Stimulated activated CD8-positive, alpha-beta memory T cell treated with anti-CD3 and anti-CD28 coated beads, Interleukin-7, amount 100 ng/mL, for 4 hours (primary cell): ENCODE measurements at places on chromosomes 16 and 17.

DNA sequence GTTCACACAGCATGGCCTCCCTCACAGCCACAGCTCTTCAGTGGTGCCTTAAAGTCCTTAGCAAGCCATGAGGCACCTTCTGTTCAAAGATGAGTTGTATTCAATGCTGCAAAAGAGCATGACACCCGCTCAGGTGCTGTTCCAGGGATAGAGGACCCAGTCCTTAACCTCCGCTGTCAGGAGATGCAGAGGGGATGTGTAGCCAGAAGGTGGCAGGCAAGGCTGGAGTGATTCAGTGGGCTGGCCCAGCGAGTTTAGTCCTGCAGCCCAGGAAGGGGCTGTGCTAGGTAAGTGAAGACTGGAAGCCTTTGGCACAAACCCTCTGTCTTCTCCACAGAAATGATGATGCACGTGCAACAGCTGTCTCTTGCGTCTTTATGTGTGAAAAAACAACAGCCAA lies 25.0 kb upstream of the ADAM11 start:
- DNase-seq: no peak

DNA sequence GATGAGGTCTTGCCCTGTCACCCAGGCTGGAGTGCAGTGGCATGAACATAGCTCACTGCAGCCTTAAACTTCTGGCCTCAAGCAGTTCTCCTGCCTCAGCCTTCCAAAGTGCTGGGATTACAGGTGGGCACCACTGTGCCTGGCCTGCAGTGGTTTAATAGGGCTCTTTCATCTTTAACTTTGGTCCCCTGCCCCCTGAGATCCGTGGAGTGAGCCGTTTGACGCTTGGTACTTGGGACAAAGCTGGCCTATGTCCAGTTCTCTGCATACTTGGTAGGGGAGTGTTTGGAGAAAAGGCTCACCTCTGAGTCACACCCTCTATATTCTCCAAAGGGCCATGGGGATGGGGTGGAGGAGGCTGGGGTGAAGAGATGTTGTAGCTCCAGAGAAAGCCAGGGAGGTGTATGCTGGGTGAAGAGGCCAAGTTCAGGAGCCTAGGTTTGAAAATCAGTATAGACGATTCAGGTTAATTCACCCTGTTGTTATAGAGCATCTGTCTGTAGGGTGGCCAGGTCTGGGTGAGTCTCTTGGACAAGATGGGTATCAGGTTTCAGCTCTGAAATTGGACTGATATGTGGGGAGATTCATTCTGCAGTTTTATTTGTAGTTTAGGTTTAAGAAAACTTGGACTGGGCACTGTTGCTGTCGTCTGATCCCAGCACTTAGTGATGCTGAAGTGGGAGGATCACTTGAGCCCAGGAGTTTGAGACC lies 17.6 kb downstream of the ABCC1 start:
- no peak for DNase-seq

DNA sequence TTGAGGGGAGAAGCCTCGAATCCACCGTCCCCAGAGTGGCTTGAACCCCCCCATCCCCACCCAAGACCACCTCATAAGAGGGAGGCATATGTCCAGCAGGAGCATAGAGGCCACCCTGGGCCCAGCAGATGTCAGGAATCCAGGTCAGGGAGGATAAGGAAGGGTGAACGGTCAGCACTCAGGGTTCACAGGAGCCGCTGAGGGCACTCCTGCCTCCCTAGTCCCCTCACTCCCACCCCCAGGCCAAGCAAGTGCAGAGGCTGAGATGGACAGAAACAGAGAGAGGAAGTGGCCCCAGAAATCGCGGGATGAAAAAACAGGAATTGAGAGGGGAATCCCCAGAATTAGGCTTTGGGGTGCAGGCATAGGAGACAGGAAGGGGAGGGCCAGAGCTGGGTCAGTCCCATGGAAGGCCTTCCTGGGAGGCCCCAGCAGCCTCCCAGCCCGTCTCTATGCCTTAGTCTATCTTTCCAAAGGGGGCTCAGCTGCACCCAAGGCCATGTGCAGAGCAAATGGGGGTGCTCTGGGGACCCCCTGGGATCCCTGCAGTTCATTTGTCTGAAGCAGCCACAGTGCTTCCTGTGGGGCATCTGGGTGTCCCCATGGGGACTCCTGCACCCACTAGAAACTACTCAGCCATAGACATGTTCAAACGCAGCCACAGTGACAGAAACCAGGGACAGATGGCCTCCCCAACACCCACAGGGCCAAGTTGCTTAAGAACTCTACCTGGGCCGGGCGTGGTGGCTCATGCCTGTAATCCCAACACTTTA lies 1.7 kb downstream of the CMTM3 start:
- DNase-seq: no peak

- no peak for DNase-seq
Observed at GRCh38 chr16:17107450-17107849, 363.3 kb downstream of the XYLT1 start.

DNA sequence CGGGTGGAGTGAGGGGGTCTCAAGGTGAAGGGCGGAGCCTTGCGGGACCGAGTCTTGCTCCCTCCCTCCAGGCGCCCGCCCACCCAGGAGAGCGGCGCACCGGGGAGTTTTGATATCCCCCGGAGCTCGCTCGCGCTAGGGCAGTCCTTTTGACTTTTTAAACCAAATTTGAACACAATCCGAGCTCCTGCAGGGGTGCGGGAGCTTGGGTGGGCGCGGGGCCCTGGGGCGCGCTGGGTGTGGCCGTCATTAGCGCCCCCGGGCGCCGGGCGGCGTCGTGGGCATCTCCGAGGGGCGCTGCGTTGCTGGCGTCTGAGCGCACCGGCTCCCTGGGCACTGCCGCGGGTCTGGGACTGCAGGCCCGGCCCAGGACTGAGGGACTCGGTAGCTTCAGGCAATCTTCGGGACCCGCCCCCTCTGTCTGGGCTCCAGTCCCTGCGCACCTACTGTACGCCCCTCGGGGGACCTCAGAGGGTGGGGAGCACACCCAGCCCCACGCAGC lies 10.9 kb downstream of the MAF start:
- no peak for DNase-seq

- no peak for DNase-seq
Observed at GRCh38 chr16:66135421-66135831, 231.1 kb upstream of the CDH5 start.

GRCh38 chr17:8955021-8955959 lies 10.2 kb downstream of the PIK3R5 start:
- no peak for DNase-seq

- DNase-seq: no peak
Observed at GRCh38 chr17:12691173-12691572, 25.5 kb downstream of the MYOCD start.
